Cardiac fibroblast (primary cell): ENCODE measurements at places on chromosomes 1 and 21.
A peak's percentile ranks its signal among the peaks of the same experiment; 100 is the strongest.

- DNase-seq: no peak
Measured at GRCh38 chr1:178374016-178374415, 122.7 kb downstream of the CLEC20A start.

GRCh38 chr1:204094856-204095634 lies 22.1 kb downstream of the SOX13 start:
- DNase-seq: no peak

DNA sequence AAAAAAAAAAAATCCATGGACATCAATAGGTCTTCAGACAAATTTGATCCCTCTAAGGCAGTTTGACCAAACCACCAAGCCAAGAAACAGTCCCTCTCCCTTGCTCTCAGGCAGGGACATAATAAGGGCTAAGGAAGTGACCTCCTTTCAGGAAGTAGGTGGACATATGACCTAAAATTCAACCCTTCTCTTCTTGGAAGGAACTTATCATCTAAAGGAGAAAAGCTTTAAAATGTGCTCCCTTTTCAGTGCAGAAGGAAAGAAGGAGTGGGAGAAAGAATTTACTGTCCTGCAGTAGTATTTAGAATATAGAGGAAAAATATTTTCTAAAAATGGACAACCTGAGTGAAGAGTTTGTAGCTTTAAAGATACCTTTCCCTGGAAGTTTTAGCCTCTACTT lies 118.1 kb downstream of the DTL start:
- DNase-seq: no peak

DNA sequence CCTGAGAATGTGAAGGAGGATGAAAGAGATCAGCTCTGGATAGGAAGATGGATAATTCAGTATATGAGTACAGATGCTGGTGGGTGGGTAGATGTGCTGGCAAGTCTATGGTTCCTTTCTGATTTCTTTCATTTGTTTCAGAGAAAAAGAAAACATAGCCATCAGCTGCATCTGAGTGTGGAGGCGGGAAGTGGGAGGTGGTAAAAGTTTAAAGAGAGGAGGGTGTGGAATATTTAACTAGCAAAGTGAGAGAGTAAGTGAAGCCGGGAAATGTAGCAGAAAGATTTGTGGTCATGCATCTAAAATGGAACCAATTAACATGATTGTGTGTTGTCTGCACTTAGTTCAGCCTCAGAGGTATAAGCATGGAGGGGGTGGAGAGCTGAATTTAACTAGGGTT lies 16.4 kb downstream of the RPE65 start:
- no peak for DNase-seq

DNA sequence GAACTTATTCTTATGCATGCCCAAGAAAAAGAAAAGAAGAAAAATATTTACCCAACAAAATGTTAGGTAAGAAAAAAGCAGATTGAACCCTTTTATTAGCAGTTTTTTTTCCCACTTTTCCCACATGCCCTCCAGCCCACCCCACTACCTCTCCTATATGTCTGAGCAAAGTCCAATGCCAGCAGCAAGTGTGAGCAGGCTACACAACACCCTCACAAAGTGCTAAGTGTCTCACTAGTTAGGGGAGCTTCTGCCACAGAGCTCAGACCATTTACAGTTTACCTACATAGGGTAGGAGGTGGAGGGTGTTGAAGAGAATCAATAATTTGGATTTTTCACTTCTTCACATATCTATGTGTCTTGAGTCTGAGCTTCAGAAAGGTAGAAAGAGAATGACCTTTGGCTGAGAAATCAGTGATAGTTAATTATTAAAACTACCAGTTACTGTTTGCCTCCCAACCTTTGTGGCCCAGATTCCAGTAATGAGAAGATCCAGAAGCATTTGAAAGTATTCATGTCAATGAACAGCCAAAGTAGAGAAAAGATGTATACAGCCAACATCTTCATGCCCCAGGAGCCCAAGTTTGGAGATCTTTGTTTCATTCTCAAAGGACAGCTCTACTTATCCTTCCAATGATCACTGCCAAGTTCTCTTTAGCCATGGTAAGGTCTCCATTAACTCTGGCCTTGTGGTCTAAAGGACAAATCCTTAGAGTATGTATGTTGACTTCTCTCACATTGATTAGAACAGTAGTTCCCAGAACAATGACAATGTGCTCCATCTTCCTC lies 26.2 kb downstream of the OR10J5 start:
- DNase-seq: no peak

DNA sequence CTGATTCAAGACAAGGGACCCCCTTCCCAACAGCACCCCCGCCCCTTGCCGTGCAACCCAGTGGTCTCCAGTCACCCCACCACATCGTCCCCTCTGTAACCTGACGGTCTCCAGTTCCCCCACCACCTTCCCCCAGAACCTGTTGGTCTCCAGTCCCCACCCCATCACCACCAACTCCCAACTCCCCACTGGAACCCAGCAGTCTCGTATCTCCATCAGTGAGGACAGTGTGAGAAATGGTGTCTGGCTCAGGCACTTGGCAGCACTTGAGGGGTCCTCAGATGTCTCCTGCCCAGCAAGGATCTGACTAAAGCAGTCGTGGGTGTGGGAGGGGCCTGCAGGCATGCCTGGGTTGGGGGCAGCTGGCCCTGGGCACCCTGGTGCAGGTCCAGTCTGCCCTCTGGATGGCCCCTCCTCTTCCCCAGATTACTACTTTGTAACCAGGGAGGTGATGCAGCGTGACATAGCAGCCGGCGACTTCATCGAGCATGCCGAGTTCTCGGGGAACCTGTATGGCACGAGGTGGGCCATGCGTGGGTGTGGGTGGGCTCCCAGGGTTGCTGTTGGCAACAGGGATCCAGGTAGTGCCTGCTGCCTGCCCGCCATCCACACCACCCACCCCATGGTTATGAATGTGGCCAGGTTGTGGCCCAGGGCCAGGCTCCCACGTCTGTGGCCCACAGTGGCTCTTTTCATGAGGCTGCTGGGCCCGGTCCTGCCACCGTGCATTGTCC lies 3.1 kb upstream of the GJC2 start:
- no peak for DNase-seq

DNA sequence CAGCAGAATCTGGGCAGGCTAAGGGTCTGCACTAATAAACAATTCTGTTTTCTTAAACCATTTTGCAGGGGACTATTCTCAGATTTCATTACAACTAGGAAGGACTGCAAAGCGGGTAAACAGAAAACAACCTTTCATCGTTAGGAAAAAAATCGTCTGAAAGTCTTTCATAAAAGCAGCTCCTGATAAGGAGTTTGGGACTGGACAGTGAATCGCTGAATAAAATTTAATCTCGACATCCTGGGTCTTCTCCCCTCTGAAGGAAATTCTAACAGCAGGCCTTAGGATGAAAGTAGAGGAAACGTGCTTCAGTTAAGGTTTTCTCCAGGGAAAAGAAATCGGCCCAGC lies 471 bp upstream of the MTF2 start:
- no peak for DNase-seq

DNA sequence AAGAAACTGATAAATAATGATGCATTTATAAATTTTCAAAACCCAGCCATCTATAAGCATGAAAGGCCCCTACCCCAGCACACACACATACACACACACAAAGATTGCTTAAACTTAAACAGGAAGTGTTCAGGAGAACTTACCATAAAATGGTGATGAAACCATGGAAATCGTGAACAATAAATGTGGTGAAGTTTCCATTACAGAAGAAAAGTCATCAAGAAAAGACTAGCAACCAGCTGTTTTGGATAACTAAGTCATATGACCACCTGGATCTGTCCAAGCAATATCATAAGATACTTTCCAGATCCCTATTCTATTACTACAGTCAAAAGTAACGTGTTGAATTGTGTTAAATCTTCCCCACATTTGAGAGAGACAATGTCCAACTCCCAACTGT lies 24.1 kb downstream of the RGS5 start:
- peak; percentile 67 for DNase-seq

DNA sequence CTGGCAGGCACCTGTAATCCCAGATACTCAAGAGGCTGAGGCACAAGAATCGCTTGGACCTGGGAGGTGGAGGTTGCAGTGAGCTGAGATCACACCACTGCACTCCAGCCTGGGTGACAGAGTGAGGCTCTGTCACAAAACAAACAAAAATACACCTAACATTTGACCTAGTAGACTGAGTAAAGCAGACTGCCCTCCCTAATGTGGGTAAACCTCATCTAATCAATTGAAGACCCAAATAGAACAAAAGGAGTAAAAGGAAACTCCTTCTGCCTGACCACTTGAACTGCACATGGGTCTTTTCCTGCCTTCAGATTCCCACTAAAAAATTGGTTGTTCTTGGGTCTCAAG lies 19.0 kb upstream of the RBM15 start:
- DNase-seq: no peak

DNA sequence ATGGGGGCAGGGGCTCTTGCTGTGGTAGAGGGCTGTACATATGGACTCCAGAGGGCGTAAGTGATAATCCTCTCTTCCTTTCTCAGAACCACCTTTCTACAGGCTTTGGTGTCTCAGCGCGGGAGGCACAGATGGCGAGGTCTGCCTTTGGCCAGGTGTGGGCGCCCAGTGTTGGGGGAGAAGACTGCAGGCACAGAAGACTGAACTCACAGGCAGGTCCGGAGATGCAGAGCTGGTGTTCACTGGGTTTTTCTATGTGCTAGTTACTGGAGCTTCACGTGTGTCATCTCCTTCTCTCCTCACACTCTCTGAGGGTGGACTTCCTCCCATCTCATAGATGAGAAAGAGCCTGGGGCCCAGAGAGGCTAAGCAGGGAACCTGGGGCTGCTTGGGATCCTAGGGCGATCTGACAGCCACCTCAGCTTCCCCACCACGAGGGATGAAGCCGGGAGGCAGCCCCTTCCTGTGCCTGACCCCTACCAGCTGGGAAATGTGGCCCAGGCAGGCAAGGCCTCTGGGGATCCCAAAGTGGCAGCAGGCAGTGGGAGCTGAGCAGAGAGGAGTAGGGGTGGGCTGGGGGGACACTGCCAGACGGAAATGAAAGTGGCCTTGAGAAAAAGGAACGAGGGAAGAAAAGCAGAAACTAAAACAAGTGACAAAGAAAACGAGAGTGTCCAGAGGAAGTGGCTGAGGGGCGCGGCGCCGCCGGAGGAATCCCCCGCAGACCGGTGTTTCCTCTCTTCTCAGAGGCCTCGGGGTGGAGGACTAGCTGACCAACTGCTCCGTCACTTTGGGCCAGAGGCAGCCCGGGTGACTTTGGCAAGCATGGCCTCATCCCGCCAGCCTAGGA lies 191.6 kb downstream of the HIVEP3 start:
- no peak for DNase-seq

GRCh38 chr1:56574794-56575193 lies 4.6 kb downstream of the PLPP3 start:
- no peak for DNase-seq

DNA sequence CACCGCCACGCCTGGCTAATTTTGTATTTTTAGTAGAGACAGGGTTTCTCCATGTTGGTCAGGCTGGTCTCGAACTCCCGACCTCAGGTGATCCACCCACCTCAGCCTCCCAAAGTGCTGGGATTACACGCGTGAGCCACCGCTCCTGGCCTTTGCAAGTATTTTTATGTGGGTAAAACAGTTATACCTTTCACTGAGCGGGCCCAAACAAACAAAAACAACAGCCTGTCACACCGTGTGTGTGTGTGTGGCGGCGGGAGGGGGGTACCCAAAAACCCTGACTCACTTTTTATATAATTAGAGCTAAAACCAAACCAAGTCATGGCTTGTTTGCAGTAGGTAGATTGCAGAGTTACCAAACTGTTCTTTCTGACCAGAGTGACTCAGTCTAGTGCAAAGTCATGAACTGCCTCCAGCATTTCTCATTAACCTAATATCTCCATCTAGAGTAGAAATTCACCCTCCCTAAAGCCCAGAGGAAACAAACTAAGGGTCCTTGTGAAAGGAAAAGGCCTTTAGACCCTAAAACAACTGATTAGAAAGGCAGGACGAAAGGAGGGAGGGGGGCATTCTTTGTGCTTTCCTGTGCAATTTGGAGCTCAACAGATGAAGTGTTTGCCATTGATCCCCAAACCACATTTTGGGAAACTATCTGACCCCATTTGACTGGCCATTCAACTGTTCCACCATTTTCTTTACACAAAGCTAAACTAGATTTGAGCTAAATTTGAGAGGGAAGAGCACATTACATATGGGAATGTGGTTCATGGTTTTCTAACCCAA lies 181.0 kb downstream of the DHRS3 start:
- peak; percentile 80 for DNase-seq

DNA sequence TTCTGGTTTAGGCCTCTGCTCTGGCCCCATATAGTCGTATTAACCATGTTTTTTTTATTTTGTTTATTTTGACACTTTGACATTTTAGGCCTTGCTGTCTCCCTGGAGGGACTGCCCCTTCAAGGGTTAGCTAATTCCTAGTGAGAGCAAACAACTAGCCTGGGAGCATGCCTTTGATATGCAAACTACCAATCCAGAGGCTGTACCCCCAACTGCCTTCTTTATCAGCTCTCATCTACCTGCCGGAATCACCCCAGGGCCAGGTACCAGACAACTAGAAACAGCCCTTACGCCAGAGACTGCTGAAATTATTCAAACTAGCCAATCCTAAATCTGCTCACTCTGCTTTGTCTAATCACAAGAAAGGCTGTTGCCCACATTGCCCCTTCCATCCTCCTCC lies 13.0 kb upstream of the ST6GALNAC5 start:
- no peak for DNase-seq

- peak; percentile 52 for DNase-seq
Measured at GRCh38 chr1:223153177-223154119, 10.4 kb upstream of the TLR5 start.

- DNase-seq: peak; percentile 92
Measured at GRCh38 chr1:170545476-170545875, 13.5 kb downstream of the GORAB start.

DNA sequence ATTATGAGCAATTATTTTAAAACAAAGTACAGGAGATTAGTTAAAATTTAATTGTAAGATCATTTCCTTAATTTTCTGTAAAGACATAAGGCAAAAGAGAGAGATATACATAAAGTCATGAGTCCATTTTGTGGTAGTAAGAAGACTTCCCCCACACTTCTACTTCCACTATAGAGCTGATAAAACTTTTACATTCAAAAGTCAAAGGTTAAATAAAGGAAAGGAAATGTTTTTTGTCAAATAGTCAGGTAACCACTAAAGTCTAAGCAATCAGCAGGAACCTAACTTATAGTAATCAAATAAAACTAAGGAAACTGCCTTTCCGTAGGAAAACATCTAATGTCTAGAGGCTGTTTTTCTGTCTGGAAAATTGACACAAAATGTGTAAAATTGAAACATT lies 110.9 kb downstream of the DENND1B start:
- no peak for DNase-seq
